ENCODE measurements at places on chromosomes 7 and 10. TPM values are rescaled to one million over a fixed set of nuclear protein-coding genes. Genes with fewer than 3 reads are reported as not detected.
A peak's percentile ranks its signal among the peaks of the same experiment; 100 is the strongest.

DNA sequence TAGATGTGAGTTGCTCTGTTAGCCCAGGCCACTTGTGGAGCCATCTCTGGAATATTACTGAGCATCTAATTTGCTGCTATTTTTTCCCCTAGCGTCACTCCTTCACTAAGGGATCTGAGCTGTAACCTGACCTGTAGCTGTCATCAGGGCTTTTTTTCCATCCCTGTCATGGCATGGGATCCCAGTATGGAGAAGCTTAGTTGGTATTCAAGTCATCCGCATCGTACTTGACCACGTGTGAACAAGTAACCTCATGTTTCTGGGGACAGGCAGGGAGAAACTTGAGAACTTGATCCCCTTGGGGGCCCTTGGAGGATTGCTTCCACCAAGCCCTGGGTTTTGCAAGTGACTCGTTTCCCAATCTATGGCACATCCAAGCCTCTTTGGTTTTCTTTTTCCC lies 474.4 kb upstream of the GALNT17 start:
- H3K27me3 ChIP-seq: no peaks in the 10 kb centered on the region
- DNase-seq: no peak
- no peak overlapping the region for H3K4me3 ChIP-seq
- no peaks in the 10 kb centered on the region for H3K36me3 ChIP-seq

The PIP gene
- not detected for polyA plus RNA-seq

DNA sequence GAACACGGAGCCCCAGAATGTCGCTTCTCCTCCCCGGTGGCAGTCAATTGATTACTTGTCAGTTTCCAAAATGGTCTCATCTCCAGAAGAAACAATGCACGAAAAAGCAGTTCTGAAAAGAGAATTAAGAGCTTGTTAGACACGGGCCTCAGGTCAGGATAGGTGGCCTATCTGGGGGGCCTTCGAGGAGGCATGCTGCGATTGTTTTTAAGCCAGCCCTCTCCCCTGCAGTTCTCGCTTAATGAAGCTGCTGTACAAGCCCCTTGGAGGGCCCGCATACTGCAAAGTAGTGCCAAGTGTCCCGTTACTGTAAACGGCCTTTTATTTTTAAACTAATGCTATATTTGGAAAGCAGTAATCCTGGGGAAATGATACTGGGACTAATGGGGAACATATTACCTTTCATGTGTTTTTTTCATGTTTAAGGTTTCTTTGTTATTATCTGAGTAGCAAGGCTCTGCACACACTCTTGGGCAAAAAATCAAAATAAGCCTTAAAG lies 114.8 kb upstream of the TCF7L2 start:
- no peak overlapping the region for H3K4me3 ChIP-seq
- H3K27me3 ChIP-seq: no peaks in the 10 kb centered on the region
- no peak overlapping the region for H3K27ac ChIP-seq
- H3K4me1 ChIP-seq: no peaks in the 10 kb centered on the region
- no peaks in the 10 kb centered on the region for H3K36me3 ChIP-seq

GRCh38 chr7:100856871-100857282 lies 4.4 kb downstream of the SLC12A9 start:
- no peaks in the 10 kb centered on the region for H3K36me3 ChIP-seq
- H3K4me1 ChIP-seq: no peaks in the 10 kb centered on the region
- H3K4me3 ChIP-seq: no peak overlapping the region
- DNase-seq: no peak
- H3K27me3 ChIP-seq: no peaks in the 10 kb centered on the region

The COPS6 gene
- polyA plus RNA-seq: 214 TPM

The RPA3 gene
- 71.8 TPM for polyA plus RNA-seq

The SPDYE1 gene
- polyA plus RNA-seq: 0.60 TPM

The PTN gene
- polyA plus RNA-seq: 7.0 TPM

- no peaks in the 10 kb centered on the region for H3K27me3 ChIP-seq
- DNase-seq: no peak
- H3K4me1 ChIP-seq: no peaks in the 10 kb centered on the region
- no peak overlapping the region for H3K27ac ChIP-seq
Measured at GRCh38 chr10:42979181-42979580, 97.7 kb upstream of the RET start.

The MYH16 gene
- not detected for polyA plus RNA-seq

The CFTR gene
- polyA plus RNA-seq: not detected

- H3K27me3 ChIP-seq: no peaks in the 10 kb centered on the region
- no peak for DNase-seq
- no peak overlapping the region for H3K27ac ChIP-seq
- H3K4me1 ChIP-seq: no peaks in the 10 kb centered on the region
- H3K36me3 ChIP-seq: no peaks in the 10 kb centered on the region
- H3K4me3 ChIP-seq: no peak overlapping the region
Measured at GRCh38 chr7:68684246-68684839, 913.9 kb upstream of the AUTS2 start.

GRCh38 chr7:157799076-157799685 lies 462.4 kb downstream of the DNAJB6 start:
- no peak for DNase-seq
- no peak overlapping the region for H3K27ac ChIP-seq
- H3K36me3 ChIP-seq: no peaks in the 10 kb centered on the region
- H3K4me1 ChIP-seq: no peaks in the 10 kb centered on the region
- no peaks in the 10 kb centered on the region for H3K27me3 ChIP-seq

The FFAR4 gene
- polyA plus RNA-seq: not detected

The RET gene
- polyA plus RNA-seq: not detected

The C10orf67 gene
- polyA plus RNA-seq: 0.76 TPM

The INA gene
- polyA plus RNA-seq: 0.18 TPM

DNA sequence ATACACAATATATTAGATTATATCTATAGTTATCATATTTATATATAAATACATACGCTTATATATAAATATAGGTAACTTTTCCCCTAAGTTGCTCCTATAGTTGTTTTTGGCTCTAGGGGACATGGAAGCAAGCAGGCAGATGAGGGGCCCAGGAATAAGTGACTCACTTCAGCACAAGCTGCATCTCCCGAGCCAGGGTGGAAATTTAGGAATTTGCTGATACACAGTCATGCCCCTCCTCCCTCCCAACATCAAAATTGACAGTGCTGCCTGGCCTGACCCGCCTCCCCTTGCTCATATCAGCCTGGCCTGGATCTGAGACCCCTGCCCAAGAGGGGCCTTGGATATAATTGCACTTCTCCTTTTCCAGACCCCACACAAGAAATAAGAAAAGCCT lies 33.8 kb downstream of the MKI67 start:
- DNase-seq: peak; percentile 16
- no peaks in the 10 kb centered on the region for H3K36me3 ChIP-seq
- no peaks in the 10 kb centered on the region for H3K4me1 ChIP-seq
- H3K4me3 ChIP-seq: no peak overlapping the region
- no peak overlapping the region for H3K27ac ChIP-seq
- no peaks in the 10 kb centered on the region for H3K27me3 ChIP-seq

DNA sequence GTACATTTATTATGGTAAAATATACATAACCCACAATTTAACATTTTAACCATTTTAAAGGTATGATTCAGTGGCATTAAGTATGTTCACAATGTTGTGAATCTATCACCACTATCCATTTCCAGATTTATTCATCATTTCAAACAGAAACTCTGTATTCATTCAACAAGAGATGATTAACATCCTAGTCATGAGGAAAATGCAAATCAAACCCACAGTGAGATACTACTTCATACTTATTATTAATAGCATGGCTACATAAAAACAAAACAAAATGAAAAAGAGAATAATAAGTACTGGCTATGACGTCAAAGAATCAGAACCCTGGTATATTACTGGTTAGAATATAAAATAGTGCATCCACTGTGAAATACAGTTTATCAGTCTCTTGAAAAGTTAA lies 386.6 kb upstream of the POM121L12 start:
- no peak for DNase-seq
- H3K36me3 ChIP-seq: no peaks in the 10 kb centered on the region
- H3K27me3 ChIP-seq: no peaks in the 10 kb centered on the region
- no peak overlapping the region for H3K4me3 ChIP-seq
- no peaks in the 10 kb centered on the region for H3K4me1 ChIP-seq
- no peak overlapping the region for H3K27ac ChIP-seq

- 0 out of 2 replicates have a peak overlapping the region, but pooled peaks have one; percentile 3 for H3K4me3 ChIP-seq
- H3K27me3 ChIP-seq: no peaks in the 10 kb centered on the region
- peaks cover 23% of the 10 kb centered on the region for H3K4me1 ChIP-seq
- no peak overlapping the region for H3K27ac ChIP-seq
- peak; percentile 90 for DNase-seq
Measured at GRCh38 chr7:74023092-74023536, 4.9 kb upstream of the ELN start.

DNA sequence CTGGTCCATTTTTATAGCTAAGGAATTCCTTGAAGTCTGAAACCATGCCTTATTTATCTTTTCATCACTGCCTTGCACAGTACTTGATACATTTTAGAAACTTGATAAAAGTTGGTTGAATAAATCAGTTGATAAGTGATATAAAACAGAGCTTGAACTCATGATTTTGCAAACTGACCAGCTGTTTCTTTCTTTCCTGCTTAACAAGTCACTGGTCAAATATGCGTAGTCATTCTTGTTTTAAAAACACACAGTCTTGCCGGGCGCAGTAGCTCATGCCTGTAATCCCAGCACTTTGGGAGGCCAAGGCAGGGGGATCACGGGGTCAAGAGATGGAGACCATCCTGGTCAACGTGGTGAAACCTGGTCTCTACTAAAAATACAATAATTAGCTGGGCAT lies 6.3 kb downstream of the TPST1 start:
- no peaks in the 10 kb centered on the region for H3K36me3 ChIP-seq
- no peak overlapping the region for H3K4me3 ChIP-seq
- no peaks in the 10 kb centered on the region for H3K27me3 ChIP-seq
- DNase-seq: peak; percentile 66
- H3K27ac ChIP-seq: peak overlapping the region; percentile 33

The CALML5 gene
- not detected for polyA plus RNA-seq

- H3K4me1 ChIP-seq: no peaks in the 10 kb centered on the region
- no peak for DNase-seq
- no peaks in the 10 kb centered on the region for H3K27me3 ChIP-seq
Measured at GRCh38 chr7:41809940-41810576, 107.2 kb upstream of the INHBA start.

DNA sequence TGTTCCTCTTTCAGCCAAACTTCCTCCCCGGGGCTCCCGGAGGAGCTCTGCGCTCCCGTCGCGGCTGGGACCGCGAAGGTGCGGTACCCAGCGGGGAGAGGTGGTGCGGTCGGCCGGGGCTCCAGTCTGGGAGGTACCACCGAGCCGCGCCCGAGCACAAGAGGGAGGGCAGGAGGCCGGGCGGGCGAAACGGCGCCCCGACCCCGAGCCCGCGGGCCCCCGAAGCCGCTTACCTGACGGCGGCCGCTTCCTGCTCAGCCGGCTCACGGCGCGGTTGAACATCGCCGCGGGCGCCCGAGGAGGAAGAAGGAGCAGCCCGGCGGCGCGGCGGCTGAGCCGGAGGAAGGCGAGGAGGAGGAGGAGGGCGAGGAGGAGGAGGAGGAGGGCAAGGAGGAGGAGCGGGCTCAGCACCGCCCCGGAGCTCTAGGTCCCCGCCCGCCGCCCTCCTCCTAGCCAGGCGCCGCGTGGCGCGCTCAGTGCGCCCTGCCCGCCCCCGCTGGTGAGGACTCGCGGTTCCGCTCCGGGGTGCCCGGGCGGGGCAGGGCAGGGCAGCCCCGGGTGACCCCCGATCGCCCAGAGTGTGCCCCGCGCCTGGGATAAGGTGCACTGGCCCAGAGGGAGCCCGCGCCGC lies at the start of gene RGS10:
TSS of gene RGS10 (minus strand) at position 363 of the 631 bp plus-strand sequence. CDS start at position 282, 81 bp downstream.
- peak; percentile 92 for DNase-seq
- H3K27me3 ChIP-seq: no peaks in the 10 kb centered on the region
- no peaks in the 10 kb centered on the region for H3K36me3 ChIP-seq
- H3K4me3 ChIP-seq: peak within 1 kb of the TSS; percentile 84
- peak within 1 kb of the TSS; percentile 38 for H3K27ac ChIP-seq

DNA sequence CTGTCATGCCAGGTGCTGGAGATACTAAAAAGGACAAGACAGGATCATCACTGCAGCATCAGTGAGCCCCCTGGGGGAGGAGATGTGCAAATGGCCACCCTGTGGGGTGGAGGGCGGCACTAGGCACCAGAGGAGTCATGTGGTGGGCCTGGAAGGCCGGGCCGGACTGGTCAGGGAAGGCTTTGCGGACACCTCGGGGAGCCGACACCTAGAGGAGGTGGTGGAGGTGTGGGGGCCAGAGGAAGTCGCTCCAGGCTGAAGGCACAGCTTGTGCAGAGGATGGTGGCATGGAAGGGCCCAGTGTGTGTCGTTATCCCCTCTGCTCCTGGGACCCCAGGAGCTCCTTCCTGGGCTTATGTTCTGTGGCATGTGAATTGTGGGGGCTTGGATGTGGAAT lies 437.7 kb downstream of the RPS24 start:
- no peaks in the 10 kb centered on the region for H3K4me1 ChIP-seq
- H3K27ac ChIP-seq: no peak overlapping the region
- DNase-seq: no peak
- H3K36me3 ChIP-seq: no peaks in the 10 kb centered on the region
- H3K4me3 ChIP-seq: no peak overlapping the region

DNA sequence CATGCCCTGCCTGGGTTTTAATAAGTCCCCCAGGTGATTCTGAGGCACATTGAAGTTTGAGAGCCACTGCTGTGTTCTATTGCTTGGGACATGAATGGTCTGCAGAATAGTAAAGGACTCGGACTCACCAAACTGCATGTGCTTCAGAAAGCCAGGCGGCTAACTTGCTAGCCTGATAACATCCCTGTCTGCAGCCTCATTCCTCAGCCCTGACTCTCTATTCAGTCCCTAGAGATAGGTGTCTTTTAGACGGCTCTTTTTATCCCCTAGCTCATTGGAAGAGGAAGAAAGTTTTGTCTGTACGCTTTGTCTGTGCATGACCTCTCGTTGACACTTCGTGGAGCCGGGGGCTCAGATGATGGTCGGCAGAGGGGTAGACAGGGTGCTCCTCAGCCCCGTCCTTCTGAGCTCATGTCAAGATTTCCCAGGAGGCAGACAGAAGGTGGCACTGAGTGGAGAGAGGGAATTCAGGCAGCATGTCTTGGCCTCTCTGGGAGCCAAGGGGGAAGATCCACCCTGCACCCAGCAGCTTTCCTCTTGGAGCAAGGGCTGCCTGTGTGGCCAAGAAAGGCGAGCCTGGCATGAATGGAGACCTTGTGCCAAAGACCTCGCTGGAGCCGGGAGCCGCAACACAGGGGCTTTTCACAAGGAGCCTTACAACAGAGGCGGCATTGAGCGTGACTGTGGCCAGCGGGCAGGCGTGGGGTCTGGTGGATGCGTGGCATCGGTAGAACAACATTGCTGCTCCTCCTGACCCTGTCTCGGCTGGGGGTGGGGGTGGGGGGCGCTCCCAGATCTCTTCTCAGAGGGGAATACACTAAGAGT lies 51.1 kb upstream of the PODXL start:
- H3K27ac ChIP-seq: no peak overlapping the region
- H3K36me3 ChIP-seq: no peaks in the 10 kb centered on the region
- no peak overlapping the region for H3K4me3 ChIP-seq
- peaks cover 46% of the 10 kb centered on the region for H3K4me1 ChIP-seq
- DNase-seq: no peak

- no peaks in the 10 kb centered on the region for H3K4me1 ChIP-seq
- H3K27me3 ChIP-seq: no peaks in the 10 kb centered on the region
- no peak overlapping the region for H3K27ac ChIP-seq
- DNase-seq: no peak
- H3K4me3 ChIP-seq: no peak overlapping the region
Measured at GRCh38 chr10:86580521-86580891, 58.9 kb upstream of the WAPL start.
